ENCODE measurements at places on chromosomes 5 and 9.

DNA sequence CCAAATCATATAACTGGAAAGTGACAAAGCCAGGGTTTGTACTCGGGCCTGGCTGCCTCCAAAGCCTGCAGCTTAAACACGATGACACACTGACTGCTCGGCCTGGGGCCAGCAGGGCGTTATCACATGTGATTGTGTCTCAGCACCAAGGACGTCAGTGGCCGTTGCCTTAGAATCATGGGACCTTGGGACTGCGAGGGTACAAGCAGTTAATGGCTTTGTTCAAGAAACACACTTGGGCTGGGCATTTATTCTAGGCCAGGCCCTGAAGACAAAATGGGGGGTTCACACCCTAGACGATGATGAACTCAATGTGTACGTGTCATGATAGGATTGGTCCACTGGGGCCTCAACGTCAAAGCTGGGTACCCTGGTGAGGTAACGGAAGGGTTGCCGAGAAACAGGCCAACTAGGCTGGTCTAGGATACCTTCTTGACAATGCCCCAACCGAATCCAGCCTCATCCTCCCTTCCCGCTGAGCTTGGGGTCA lies 13.0 kb downstream of the SH3PXD2B start:
- no peak for DNase-seq

DNA sequence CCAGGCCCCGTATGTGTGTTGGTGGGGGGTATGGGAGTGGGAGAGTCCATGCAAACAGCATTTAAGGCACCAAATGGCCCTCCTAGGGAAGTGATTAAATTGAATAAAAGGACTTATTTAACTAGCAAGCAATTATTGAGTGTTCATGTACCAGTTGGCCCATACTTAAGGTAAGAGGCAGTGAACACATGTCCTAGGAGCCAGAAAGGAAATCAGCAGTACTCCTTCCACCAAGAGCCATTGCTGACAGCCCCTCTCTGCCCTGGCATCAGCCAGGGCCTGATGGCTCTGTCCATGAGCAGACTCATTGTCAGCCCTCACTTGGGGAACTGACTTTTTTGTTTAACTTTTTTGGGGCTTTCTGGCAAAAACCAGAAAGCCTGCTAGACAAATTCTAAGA lies 10.4 kb upstream of the SHROOM1 start:
- DNase-seq, result no peak

DNA sequence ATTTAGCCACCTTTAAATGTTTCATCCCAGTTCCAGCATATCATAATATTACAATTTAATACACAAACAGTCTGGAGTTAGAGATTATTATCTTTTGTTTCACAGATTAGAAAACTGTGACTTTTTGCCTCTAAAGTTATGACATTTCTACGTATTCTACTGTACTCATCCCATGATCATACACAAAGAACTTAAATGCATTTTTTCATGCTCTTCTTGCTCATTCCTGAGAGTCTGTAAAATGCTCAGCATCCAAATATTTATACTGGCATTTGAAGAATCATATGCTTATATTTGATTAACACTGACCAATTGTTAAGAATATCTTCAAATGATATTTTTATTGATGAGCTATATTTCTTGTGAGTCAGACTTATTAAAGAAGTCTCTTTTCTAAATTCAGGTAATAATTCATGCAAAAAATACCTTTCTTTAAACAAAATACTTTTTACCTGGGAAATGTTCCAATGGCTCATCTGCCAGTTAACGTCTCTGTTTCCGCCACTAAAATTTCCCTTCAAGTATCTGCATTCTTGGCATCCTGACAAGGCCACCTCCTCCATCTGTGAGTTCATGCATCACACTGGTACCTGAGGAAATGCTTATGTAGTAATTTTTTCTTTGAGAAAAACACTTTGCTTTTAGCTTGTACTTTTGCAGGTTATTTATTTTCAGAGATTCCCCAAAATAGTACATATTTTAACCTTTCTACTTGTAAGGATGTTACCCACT lies 139.6 kb upstream of the RASA1 start:
- DNase-seq, result no peak

DNA sequence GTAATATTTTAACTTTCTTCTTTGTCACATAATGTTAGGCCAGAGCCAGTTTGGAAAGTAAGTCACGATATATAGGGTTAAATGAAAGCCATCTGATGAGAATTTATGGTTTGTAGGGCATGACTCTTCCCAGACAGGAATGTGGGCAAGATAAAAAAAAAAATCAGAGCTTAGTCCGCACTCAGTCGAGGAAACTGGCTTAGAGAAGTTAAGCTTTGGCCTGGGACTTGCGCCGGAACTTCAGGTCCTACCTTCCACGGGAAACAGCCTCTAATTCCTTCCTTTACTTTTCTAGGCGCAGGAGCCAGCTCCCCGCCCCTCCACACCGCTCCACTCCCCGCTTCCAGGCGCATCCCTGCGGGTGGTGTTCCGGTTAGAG lies 475 bp downstream of the DDX31 start:
- DNase-seq, result no peak

GRCh38 chr9:96067600-96067999 lies 192.1 kb downstream of the ERCC6L2 start:
- no peak for DNase-seq

- no peak for DNase-seq
Measured at GRCh38 chr5:171709930-171710329, 75.7 kb upstream of the SMIM23 start.

DNA sequence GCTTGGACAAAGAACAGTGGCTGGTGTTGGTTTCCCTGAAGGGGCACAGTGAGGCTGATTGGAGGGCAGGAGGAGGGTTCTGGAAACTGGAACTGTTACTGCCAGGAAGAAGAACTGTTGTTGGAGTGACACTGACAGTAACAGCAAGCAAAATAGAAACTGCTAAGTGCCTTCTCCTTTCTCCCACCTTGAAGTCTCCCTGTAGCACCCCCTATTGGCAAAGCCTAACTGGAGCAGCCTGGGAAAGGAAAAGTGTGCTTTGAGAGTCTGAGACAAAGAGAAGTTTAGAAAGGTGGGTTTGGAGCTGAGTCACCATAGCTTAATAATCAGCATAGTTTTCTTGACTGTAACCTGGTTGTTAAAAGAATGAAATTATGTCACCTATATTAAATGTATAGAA lies 2.5 kb upstream of the TMEM174 start:
- DNase-seq, result no peak

DNA sequence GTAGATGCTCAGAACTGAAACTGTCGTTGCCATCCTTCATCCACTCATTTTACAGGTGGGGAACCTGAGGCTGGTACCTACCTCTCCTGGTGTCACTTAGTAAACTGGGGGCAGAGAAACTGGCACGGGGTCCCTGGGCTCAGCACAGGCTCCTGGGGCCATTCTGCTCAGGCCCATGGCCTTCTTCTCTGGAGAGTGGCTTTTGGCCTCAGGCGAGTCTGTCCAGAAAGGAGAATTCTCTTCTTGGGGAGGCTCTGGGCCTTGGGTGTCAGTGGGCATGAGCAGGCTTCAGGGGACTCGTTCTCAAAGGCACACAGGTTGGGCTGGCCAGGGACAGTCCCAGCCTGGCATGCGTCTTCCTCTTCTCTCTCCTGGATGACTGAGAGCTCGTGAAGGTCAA lies 24.6 kb downstream of the COL5A1 start:
- DNase-seq, result no peak

GRCh38 chr5:88558366-88558765 lies 289.7 kb upstream of the TMEM161B start:
- no peak for DNase-seq
